SK-MEL-5 (cell line): ENCODE measurements at places on chromosomes 7 and 10.

GRCh38 chr10:60980997-60981396, 37.0 kb upstream of the RHOBTB1 start:
- DNase-seq, result no peak

DNA sequence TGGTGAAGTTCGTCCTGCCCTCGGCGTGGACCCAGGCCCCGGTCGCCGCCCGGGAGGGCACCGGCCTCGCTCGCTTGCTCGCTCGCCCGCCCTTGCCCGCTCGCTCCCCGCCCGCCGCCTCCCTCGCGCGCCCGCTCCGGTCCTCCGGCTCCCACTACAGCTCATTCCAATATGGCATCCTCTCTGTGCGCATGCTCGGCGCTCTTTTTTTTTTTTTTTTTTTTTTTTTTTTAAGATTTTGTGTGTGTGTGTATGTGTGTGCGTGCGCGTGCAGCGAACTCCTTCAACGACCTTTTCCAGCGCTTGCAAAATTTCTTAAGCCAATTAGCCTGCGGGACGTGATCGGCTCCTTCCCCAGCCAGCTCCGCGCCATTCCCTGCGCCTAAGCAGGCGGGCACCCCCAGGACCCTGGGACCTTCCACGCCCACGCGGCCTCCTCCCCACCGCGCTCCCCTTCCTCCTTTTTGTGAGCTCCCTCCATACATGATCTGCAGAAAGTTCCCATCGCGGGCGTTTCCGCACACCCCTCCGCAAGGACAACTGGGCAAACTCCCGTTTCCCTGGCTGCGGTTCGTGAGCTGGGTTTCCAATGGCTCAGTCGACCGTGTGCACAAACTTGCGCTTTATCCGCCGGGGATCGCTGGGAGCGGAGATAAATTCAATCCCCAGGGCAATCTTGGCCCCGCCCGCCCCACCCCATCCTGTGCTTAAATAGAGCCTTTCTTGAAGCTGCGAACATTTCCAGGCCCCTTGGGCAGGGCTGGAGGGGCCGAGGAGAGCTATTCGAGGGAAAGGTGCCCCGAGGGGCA, at the start of gene SFMBT2:
Gene SFMBT2, minus strand, starts transcription at position 173 of the 809 bp plus-strand sequence. CDS start 29,136 bp downstream, outside the sequence.
- DNase-seq, result peak; percentile 69

DNA sequence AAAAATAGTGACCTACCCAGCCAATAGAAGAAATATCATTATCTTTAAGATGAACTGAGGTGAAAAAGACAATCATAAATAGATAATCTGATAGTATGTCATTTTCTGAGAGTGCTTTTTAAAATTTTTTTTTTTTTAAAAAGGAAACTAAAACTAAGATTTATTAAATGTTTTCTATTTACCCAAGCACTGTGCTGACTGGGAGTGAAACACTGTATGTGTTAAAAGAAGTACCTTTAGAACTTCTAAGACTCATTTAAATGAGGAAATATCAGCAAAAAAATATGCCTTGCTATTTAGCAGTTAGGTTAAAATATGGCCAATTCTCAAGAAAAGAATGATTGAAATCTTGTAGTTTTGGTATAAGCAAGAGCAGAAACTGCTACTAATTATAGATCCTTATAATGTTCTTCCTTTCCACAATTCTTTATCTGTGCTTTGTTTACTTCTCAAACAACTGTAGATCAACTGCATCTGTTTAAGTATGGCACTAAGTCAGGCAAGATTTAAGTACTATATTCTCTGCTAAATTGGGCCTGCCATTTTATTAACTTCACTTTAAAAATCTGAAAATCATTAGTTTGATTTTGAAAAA, 39.5 kb upstream of the WNT2 start:
- DNase-seq, result no peak

DNA sequence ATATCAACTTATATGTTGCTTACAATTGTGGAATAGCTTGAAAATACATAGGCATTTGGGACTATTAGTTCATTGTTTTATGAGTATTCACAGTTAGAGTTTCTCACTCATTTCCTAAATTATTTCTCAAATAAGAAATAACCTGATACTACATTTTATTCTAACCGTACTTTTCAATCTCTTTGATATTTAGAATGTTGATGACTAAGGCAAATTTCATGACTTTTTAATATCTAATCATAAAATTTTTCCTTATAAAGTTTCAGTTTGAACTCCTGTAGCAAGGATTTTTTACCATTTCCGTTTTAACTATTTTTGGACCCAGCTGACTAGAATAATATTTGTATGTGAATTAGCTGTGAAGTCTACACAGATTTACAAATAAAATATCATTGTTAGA, 41.3 kb upstream of the GNAI1 start:
- DNase-seq, result no peak

- no peak for DNase-seq
Measured at GRCh38 chr7:92944633-92945032, 108.3 kb upstream of the CDK6 start.

- no peak for DNase-seq
Measured at GRCh38 chr10:117339578-117339977, 35.7 kb downstream of the PDZD8 start.

DNA sequence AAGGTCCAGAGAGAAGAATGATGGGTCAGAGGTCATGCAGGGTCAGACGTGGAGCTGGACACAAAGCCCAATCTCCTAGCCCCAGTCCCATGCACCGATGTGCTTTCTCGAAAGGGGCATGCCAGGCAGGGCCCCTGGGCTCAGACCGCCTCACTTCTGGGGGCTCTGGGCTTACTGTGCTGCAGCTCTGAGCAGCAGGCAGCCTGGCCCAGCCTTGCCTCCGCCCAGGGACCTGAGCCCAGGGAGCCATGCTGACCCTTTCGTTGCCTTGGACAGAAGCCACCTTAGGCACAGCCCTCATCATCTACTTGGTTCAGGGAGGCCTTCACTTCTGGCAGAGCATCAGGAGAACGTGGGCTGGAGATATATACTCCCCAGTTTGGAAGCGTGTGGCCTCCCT, 161.2 kb downstream of the GRK5 start:
- no peak for DNase-seq

GRCh38 chr10:65430979-65431378, 1494.9 kb upstream of the LRRTM3 start:
- DNase-seq, result no peak

DNA sequence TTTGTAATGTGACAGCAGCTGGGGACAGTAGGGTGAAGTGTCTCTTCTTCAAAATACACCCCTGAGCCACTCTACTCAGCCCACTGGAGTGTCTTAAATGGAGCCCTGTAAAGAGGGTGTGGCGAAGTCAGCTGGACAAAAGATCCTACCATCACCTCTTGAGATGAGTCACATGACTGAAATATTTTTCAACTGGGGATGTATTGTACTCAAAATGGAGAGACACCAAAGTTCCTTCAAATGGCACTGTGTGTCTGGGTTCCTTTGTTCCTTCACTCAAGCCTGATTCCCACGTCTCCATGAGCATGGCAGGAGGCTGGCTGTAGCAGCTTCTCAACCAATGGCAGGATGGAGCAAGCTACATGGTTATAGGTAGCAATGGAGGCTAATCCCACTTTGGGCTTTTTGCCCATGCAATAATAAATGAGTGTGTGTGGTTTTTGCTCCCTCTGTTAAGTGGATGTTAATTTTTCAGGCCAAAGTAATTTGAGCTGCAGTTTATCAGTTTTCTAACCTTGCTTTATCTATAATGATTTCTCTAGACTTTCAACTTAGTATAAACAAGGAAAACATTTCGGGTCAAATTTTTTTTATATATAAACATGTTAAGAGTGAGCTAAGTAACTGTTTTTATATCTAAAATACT, 68.2 kb downstream of the CLEC2L start:
- peak; percentile 21 for DNase-seq

DNA sequence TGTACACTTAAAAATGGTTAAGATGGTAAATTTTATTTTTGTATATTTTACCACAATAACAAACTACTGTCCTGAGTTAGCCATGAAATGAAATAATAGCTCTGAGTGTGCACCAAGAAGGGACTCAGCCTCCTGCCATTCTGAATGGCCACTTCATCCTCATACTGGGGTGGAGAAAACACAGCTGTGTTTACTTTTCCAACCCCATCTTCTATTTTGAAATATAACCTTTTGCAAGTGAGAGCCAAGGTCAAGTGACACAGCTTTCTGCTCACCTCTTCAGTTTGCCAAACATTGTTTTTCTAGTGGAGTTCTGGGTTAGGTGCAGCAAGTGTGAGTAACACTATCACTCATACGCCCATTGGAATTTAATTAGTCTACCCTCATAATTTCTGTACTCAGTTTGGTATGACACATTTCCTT, 107.4 kb upstream of the GLCCI1 start:
- no peak for DNase-seq

DNA sequence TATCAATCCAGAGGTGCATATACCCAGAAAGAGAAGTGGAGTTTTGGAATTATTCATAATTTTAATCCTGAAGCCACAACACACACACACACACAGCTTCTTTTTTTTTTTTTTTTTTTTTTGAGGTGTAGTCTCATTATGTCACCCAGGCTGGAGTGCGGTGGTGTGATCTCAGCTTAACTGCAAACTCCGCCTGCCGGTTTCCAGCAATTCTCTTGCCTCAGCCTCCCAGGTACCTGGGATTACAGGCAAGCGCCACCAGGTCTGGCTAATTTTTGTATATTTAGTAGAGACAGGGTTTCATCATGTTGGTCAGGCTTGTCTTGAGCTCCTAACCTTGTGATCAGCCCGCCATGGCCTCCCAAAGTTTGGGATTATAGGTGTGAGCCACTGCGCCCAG, 35.4 kb downstream of the TET1 start:
- DNase-seq, result no peak
